K562 (cell line): ENCODE measurements at places on chromosomes 6 and 20.

GRCh38 chr6:118594877-118595276, 46.8 kb downstream of the PLN start:
- no peak for DNase-seq

- no peak for DNase-seq
These were observed 249.0 kb upstream of the OPRM1 start for GRCh38 chr6:153790048-153790447.

DNA sequence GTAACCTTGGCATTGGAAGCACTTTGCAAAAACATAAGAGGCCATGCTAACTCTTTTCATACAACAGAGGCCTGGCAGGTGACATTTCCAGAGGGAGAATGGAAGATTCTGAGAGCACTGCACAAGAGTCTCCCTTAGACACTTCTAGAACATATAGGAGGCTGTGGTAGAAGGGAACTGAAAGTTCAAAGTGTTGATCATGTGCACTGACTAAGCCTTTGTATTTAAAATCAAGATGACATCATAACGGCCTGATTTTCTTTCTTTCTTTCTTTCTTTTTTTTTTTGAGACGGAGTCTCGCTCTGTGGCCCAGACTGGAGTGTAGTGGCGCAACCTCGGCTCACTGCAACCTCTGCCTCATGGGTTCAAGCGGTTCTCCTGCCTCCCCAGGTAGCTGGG, 26.8 kb upstream of the DNAAF9 start:
- no peak for DNase-seq

DNA sequence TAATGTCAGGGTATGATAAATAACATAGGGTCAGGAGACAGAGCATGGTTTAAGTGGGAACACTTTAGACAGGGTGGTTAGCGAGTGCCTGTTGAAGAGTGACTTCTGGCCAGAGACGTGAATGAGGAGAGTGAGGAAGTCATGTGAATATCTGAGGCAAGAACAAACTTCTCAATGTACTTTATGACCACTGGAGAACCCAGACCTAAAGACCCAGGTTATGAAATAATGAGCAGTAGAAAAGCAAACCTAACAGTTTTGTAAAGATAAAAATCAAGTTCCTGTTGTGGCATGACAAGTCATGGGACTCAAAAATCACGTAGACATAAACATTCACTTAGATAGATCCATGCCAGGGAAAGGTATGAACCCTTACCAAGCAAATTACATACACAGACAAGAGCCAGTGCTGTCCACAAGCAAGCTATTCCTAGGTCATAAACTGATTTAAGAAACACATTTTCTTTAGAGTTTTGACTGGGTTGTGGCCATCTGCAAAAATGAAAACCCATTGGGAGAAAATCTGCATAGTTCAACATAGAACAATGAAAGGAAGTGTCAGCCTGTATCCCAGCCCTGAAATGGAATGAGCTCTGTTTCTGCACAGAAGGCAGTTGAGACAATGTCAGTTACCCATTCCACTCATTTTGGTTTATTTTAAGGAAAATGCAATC, 2.2 kb upstream of the MYCT1 start:
- DNase-seq, result no peak

GRCh38 chr6:142030115-142030619, 102.6 kb upstream of the GJE1 start:
- DNase-seq, result peak; percentile 88
